ENCODE measurements at places on chromosomes 11 and 22. TPM values are rescaled to one million over a fixed set of nuclear protein-coding genes. Genes with fewer than 3 reads are reported as not detected.

The WBP2NL gene
- 0.50 TPM for total RNA-seq

The RAB3IL1 gene
- 41.6 TPM for total RNA-seq

DNA sequence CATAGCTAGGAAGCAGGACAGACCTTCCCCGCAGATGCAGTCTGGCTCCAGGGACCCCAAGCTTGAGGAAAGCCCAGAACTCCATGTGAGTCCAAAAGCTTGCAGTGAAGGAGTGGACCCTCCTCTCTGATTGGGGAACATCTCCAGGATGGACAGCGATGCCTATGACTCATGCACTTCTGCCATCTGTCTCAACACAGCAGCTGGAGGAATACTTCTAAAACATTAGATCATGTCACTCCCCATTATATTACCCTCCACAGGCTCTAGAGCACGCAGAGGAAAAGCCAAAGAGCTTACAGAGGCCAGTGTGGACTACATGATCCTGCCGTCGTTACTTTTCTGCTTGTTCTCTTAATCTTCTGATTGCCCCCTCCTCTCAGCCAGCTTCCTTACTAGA, 605.7 kb downstream of the INSC start:
- no peaks in the 10 kb centered on the region for H3K36me3 ChIP-seq
- no peak overlapping the region for H3K27ac ChIP-seq
- peaks cover 10% of the 10 kb centered on the region for H3K4me1 ChIP-seq
- no peak for DNase-seq
- H3K27me3 ChIP-seq, result no peaks in the 10 kb centered on the region
- H3K4me3 ChIP-seq, result no peak overlapping the region

The CCDC89 gene
- 0.28 TPM for total RNA-seq

The WNT11 gene
- total RNA-seq, result 4.8 TPM

The POU2AF2 gene
- not detected for total RNA-seq

DNA sequence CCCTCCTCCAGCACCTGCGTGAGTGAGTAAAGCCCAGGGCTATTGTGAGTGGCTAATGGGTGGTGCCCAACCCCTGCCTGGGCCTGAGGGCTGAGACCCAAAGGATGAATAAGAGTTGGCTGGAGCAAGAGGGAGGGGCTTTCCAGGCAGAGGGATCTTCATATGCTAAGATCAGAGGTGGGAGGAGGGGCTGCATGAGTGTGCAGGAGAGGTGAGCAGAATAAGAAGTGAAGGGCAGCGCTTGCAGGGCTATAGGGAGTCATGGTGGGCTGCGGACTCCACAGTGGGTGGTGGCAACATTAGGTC, 3.9 kb downstream of the EMID1 start:
- H3K27ac ChIP-seq, result no peak overlapping the region
- no peaks in the 10 kb centered on the region for H3K27me3 ChIP-seq
- no peak for DNase-seq
- H3K36me3 ChIP-seq, result no peaks in the 10 kb centered on the region

The CRYAB gene
- total RNA-seq, result 0.33 TPM

- no peaks in the 10 kb centered on the region for H3K36me3 ChIP-seq
- H3K27ac ChIP-seq, result peak within 1 kb of the TSS; percentile 37
- peaks cover 13% of the 10 kb centered on the region for H3K4me1 ChIP-seq
- H3K27me3 ChIP-seq, result no peaks in the 10 kb centered on the region
- peak within 1 kb of the TSS; percentile 38 for H3K4me3 ChIP-seq
Observed at GRCh38 chr11:3165152-3165705, at the start of gene OSBPL5. OSBPL5 (minus strand) TSS chr11:3165310; CDS start chr11:3129148, 36,162 bp downstream.

- DNase-seq, result no peak
- H3K36me3 ChIP-seq, result no peaks in the 10 kb centered on the region
- no peak overlapping the region for H3K27ac ChIP-seq
- H3K4me1 ChIP-seq, result no peaks in the 10 kb centered on the region
- H3K27me3 ChIP-seq, result no peaks in the 10 kb centered on the region
- H3K4me3 ChIP-seq, result no peak overlapping the region
Observed at GRCh38 chr11:132466983-132467382, 1065.3 kb downstream of the OPCML start.

The HYLS1 gene
- total RNA-seq, result 4.9 TPM

DNA sequence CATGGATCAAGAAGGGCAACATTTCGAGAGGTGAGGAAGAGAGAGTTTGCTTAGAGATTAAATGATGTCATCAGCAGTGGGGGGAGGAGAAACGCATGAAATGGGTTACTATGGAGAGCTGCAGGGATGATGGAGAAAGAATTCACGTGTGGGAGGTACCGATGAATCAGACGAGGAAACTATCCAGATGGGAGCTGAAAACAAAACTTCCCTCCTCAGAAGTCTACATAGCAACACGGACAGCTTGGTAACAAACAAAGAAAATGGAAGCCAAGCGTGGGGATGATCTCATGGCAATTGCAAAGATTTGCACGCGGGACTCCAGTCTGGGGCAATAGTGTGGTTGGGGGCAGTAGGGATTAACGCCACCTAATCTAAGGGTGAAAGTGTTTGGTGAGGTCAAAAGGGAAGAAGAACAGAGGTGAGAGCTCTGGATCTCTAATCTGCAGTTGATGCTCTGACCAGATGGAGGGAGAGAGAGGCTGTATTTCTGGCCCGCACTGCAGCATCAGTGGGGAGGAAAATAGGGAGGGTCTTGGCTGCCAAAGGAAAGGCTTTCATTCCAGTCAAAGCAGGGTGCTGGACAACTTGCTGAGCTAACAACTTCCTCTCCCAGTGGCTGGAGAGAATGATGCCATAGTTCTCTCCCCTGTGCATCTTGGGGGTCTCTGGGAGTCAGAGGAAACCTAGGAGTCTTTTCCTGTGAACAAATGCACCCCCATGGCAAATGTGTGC, 43.4 kb upstream of the CSNK2A3 start:
- no peaks in the 10 kb centered on the region for H3K36me3 ChIP-seq
- no peak for DNase-seq
- H3K27ac ChIP-seq, result no peak overlapping the region
- H3K4me1 ChIP-seq, result no peaks in the 10 kb centered on the region

DNA sequence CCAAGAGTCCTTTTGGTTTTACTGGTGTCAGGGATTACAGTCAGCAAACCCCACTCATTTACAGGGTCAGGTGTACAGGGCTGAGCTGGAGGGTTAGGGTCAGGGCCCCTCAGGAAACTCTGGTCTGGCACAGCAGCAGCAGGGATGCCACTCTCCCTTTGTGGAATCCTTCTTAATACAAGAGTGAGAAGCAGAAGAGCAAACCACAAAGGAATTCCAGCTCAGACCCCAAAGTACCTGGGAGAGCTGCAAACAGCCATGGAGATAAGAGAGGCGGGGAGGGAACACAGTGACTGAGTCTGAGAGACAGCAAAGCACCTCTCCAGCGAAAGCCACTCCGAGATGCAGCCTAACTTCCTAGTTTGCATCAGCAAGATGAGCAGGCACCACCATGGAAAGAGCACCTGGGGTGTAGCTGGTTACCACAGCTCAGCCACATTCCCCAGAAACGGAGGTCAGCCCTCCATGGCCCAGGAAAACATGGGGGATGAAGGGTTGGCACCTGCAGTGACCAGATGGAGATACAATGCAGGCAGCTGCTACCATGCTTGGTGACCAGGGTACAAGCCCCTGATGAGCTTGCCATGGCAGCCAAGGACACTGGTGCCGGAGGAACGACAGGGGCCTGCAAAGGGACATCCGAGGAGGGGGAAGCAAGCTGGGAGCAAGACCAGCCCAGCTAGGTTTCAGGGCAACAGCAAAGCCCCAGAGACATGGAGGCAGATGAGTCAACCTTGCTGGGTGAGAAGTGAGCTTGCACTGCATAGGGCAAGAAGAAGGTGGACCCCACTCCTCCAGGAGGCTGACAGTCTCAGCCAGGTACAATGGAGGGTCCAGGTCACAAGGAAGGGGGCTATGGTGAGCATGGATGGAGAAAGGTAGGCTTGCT, 3.9 kb downstream of the BET1L start:
- H3K4me3 ChIP-seq, result no peak overlapping the region
- DNase-seq, result no peak
- no peak overlapping the region for H3K27ac ChIP-seq
- no peaks in the 10 kb centered on the region for H3K27me3 ChIP-seq
- peaks cover 16% of the 10 kb centered on the region for H3K4me1 ChIP-seq

GRCh38 chr11:68212421-68213134, 518 bp downstream of the KMT5B start:
- H3K4me3 ChIP-seq, result peak overlapping the region; percentile 74
- no peaks in the 10 kb centered on the region for H3K36me3 ChIP-seq
- H3K27ac ChIP-seq, result peak overlapping the region; percentile 99
- no peaks in the 10 kb centered on the region for H3K27me3 ChIP-seq
- peaks cover 40% of the 10 kb centered on the region for H3K4me1 ChIP-seq
- peak; percentile 72 for DNase-seq

The MS4A14 gene
- total RNA-seq, result 1.1 TPM

The C11orf87 gene
- not detected for total RNA-seq

DNA sequence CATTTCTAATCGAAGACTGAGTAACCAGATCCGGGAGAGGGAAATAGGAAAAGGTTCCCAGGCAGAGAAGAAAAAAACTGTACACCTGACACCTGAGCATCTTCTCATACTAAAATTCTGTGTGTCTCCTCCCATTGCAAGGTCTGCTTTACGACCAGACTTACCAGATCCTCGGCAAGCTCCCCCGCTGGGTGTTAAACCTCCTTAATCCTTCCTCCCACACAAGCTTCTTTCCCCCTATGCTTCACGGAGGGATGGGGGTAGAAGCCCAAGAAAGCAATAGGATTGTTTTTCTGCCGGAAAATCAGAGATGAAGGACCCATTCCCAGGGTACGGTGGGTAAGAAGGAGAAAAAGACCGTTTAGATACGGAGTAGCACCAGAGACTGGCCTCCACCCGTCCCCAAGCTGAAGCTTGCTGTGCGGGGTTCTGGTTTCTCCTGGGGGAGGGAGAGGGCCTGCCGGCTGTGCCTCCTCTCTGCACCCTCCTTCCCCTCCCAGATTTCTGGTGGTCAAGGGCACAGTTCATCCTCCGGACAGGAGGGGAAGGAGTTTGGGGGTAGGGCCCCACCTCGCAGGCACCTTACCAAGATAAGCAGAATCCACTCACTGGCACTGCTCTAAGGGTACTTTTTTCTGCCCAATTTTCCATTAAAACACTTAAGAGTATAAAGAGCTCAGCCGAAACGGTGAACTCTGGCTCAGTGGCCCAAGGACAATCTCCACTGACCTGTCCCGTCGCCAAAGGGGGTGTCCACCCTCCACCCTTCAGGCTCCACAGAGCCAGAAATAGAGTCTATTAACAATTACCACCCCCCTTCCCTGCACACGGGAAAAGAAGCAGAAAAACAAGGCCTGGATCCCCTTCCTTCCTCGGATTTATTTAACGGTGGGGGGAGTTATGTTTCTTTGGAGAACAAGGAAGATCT, 1.2 kb downstream of the TOB2 start:
- H3K27ac ChIP-seq, result peak overlapping the region; percentile 100
- DNase-seq, result peak; percentile 51
- H3K36me3 ChIP-seq, result no peaks in the 10 kb centered on the region
- peaks cover 21% of the 10 kb centered on the region for H3K4me1 ChIP-seq
- no peaks in the 10 kb centered on the region for H3K27me3 ChIP-seq

The ZC3H12C gene
- total RNA-seq, result 3.3 TPM

GRCh38 chr22:41237036-41237706, 3.6 kb downstream of the CHADL start:
- DNase-seq, result no peak
- peak overlapping the region; percentile 62 for H3K4me3 ChIP-seq
- H3K27ac ChIP-seq, result no peak overlapping the region
- no peaks in the 10 kb centered on the region for H3K36me3 ChIP-seq
- no peaks in the 10 kb centered on the region for H3K27me3 ChIP-seq

GRCh38 chr22:22884010-22884887, 3.4 kb upstream of the IGLL5 start:
- peak; percentile 52 for DNase-seq
- no peaks in the 10 kb centered on the region for H3K36me3 ChIP-seq
- H3K27me3 ChIP-seq, result no peaks in the 10 kb centered on the region
- no peak overlapping the region for H3K27ac ChIP-seq

The IGLL5 gene
- 1.3 TPM for total RNA-seq

DNA sequence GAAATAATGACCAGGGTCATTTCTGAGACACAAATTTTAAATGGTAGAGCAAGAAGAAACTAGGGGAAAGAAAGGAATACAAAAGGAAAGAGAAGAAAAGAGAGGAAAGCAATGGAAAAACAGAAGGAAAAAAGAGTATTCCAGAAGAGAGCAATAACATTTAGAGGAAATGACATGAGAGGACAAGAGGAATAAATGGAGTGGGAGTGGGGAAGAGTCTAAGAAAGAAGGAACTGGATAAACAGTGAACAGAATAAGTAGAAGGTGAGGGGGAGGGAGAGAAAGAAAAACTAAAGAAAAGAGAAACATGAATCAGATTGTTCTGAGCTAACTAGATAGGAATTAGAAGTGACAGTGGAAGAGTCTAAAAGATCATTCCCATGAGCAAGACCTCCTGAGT, 28.4 kb downstream of the PRDM10 start:
- no peaks in the 10 kb centered on the region for H3K27me3 ChIP-seq
- H3K36me3 ChIP-seq, result no peaks in the 10 kb centered on the region
- DNase-seq, result no peak
- no peaks in the 10 kb centered on the region for H3K4me1 ChIP-seq

DNA sequence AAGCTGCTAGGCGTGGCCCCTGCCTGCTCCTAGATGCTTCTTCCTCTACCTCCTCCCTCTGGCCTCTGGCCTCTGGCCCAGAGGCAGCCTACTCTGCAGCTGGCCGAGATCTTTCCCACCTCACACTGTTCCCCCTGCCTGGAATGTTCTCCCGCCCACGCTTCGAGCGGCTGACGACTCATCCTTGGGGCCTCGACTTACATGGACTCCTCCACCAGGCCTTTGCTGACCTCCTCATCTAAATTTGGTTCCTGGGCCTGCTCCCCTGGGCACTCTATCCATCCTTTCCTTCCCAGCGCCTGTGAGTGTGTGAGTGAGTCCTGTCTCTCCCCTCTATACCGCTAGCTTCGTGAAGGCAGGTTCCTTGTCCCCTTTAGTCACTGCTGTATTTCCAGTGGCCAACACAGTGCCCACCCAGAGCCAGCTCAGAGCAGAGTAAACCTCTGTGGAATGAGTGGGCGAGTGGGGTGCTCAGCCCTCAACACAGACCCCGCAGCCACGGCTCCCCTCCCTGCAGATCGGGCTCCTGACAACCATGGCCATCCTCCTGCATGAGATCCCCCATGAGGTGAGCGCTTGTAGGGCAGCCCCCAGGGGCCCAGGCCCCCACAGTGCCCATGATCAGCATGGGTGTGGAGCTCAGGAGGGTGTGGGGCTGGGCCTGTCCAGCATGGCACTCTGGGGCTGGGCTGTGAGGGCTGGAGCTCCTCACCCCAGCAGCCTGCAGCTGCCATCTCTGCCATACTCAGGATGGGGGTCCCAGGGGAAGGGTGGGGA, 5.7 kb downstream of the SLC39A13 start:
- no peak for DNase-seq
- H3K4me3 ChIP-seq, result no peak overlapping the region
- peaks cover 2% of the 10 kb centered on the region for H3K4me1 ChIP-seq
- H3K36me3 ChIP-seq, result peaks cover 41% of the 10 kb centered on the region

- H3K4me1 ChIP-seq, result no peaks in the 10 kb centered on the region
- no peaks in the 10 kb centered on the region for H3K36me3 ChIP-seq
- no peak overlapping the region for H3K4me3 ChIP-seq
- DNase-seq, result no peak
Observed at GRCh38 chr11:25057861-25058260, 561.0 kb downstream of the LUZP2 start.

DNA sequence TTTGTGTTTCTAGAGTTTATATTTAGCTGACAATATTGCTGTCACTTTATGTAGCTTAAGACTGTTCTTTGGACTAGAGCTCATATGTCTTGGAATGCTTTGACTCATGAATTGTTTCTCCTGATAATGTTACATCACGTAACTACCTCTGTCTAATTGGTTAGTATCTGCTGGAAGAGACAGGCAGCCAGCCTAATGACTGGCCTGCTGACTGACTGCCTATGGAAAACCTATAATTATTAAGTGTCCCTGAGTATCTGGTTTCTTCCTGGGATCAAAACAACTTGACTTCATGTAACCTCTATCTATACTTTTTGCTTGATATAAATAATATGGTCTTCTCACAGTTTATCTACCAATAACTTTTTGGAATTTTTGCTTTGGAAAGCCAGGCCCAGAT, 9.4 kb downstream of the SOX6 start:
- no peak overlapping the region for H3K27ac ChIP-seq
- H3K27me3 ChIP-seq, result no peaks in the 10 kb centered on the region
- DNase-seq, result no peak
